ENCODE measurements at places on chromosomes 11 and 22. TPM values are rescaled to one million over a fixed set of nuclear protein-coding genes. Genes with fewer than 3 reads are reported as not detected.

The HIPK3 gene
- total RNA-seq, result 95.6 TPM

The XKR3 gene
- total RNA-seq, result 0.06 TPM

The PNPLA3 gene
- 2.4 TPM for total RNA-seq

The B4GALNT4 gene
- under 0.01 TPM for total RNA-seq

The WNT7B gene
- not detected for total RNA-seq

The PHLDA2 gene
- total RNA-seq, result 12.6 TPM

The ZNF215 gene
- total RNA-seq, result 4.0 TPM

The PLEKHB1 gene
- 0.40 TPM for total RNA-seq

The C11orf65 gene
- total RNA-seq, result 0.62 TPM

The OR52E6 gene
- total RNA-seq, result not detected

The CWF19L2 gene
- 10.4 TPM for total RNA-seq

The CHID1 gene
- total RNA-seq, result 38.3 TPM

The OR56B4 gene
- total RNA-seq, result not detected

The FOLH1 gene
- total RNA-seq, result 0.62 TPM

The HTR3B gene
- not detected for total RNA-seq

The MS4A6E gene
- total RNA-seq, result not detected

The HTR3A gene
- not detected for total RNA-seq

The OTUB1 gene
- 37.6 TPM for total RNA-seq

The DTX4 gene
- total RNA-seq, result 4.8 TPM

The DGCR6 gene
- 0.19 TPM for total RNA-seq

The MRGPRX4 gene
- not detected for total RNA-seq

The DNAJB7 gene
- not detected for total RNA-seq

The ADM2 gene
- total RNA-seq, result 0.37 TPM

The DBX1 gene
- not detected for total RNA-seq

The A4GALT gene
- 33.6 TPM for total RNA-seq

The PPME1 gene
- 27.9 TPM for total RNA-seq

The PIH1D2 gene
- total RNA-seq, result 1.3 TPM

The CACNA1I gene
- total RNA-seq, result 0.12 TPM

The HEPN1 gene
- total RNA-seq, result not detected

The NXPE2 gene
- 0.06 TPM for total RNA-seq

The CHRNA10 gene
- 0.31 TPM for total RNA-seq

The CDON gene
- total RNA-seq, result 7.7 TPM

The SLC6A5 gene
- not detected for total RNA-seq

The SYCE3 gene
- total RNA-seq, result not detected

The GGTLC3 gene
- total RNA-seq, result not detected

The OR8G1 gene
- not detected for total RNA-seq

The TPBGL gene
- not detected for total RNA-seq
